Psoas muscle (tissue), 8 donors: ENCODE measurements at places on chromosomes 6 and 20. TPM values are rescaled to one million over a fixed set of nuclear protein-coding genes. Genes with fewer than 3 reads are reported as not detected.

The DNAH8 gene
- total RNA-seq, result 0.02 TPM

The NPBWR2 gene
- not detected for total RNA-seq

DNA sequence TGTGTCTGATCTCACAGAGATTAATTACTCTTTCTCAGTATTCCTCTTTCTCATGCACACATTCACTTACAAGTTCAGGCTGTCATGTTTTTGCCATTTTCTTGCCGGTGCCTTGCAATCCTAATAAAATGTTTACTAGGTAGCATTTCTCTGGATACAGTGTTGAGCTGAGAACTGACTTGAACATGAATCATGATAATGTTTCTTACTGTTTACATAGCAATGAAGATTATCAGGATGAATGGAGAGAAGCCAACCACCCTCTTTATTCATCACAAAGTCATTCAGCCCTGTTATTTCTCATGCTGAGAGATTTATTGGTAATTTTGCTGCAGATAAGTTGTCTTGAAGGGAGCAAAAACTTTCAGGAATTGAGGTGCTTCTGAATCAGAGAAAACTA, 185.5 kb upstream of the ECI2 start:
- no peak for DNase-seq

DNA sequence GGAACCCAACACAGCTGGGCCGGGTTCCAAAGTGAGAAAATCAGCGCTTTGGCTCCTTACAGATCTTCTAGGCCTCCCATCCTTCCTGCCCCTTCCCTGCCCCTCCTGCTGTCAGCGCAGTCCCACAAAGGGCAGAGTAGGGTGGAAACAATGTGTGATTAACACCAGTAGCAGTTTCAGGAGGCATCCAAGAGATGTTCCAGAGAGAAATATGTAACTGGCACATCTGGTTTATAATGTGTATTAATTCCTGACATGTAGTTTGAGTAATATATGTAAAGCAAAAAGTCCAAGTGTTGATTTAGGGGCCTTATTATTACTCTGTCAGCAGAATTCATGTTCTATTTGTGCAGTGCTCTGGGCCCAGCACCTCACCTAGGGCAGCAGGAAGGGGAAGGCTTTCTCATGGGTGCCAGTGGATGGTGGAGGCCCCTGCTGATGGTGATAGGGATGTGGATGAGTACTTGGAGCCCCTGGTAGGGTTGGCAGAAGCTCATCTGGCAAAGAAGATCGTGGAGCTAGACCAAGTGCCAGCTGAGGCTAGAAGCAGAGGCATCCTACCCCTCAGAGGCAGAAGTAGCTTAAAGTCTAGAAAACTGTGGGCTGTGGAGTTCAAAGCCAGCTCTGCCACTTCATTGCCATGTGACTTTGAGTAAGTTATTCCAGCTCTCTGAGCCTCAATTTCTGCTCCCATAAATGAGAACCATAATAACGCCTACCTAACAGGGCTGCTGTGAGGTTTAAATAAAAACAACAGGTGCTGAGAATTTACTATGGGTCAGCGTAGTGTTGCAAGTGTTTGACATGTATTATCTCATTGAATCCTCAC, 22.4 kb upstream of the RALY start:
- no peak for DNase-seq
